IgD-negative memory B cell (primary cell): ENCODE measurements at places on chromosomes 5 and 9. TPM values are rescaled to one million over a fixed set of nuclear protein-coding genes. Genes with fewer than 3 reads are reported as not detected.

Gene TAF11L10
- polyA plus RNA-seq: not detected

Gene PCDHB2
- polyA plus RNA-seq: not detected

Gene IRX1
- polyA plus RNA-seq: not detected

Gene HMMR
- not detected for polyA plus RNA-seq

Gene AUH
- polyA plus RNA-seq: 15.7 TPM

Gene MARCOL
- polyA plus RNA-seq: not detected

Gene ATP10B
- polyA plus RNA-seq: 1.0 TPM

Gene TIFAB
- not detected for polyA plus RNA-seq

Gene HTR1A
- polyA plus RNA-seq: not detected

Gene STING1
- 3.8 TPM for polyA plus RNA-seq

Gene BHMT2
- not detected for polyA plus RNA-seq

Gene LHX3
- not detected for polyA plus RNA-seq

Gene SLC28A3
- polyA plus RNA-seq: not detected

Gene DRD1
- polyA plus RNA-seq: not detected

Gene PLCXD3
- not detected for polyA plus RNA-seq
